Memory B cell (primary cell): ENCODE measurements at places on chromosomes 12 and 14.

GRCh38 chr14:72333357-72333756, 401.1 kb downstream of the RGS6 start:
- no peak for DNase-seq

DNA sequence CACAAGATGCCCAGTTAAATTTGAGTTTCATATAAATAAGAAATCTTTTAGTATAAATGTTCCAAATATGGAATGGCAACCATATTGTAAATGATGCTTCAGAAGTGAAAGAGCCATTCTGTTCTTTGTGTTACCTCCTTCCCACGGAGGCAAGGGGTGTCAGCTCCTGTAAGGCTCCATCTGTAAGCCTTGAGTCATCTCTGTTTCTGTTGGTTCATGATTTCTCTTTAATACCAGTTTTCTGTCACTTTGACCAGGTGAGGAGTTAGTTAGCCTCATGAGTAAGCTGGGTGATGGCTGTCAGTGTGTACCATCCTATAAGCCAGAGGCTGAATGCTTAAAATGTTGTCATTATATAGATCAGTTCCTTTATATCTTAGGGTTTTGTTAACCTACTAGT, 61.9 kb downstream of the TMEM30B start:
- DNase-seq, result no peak

DNA sequence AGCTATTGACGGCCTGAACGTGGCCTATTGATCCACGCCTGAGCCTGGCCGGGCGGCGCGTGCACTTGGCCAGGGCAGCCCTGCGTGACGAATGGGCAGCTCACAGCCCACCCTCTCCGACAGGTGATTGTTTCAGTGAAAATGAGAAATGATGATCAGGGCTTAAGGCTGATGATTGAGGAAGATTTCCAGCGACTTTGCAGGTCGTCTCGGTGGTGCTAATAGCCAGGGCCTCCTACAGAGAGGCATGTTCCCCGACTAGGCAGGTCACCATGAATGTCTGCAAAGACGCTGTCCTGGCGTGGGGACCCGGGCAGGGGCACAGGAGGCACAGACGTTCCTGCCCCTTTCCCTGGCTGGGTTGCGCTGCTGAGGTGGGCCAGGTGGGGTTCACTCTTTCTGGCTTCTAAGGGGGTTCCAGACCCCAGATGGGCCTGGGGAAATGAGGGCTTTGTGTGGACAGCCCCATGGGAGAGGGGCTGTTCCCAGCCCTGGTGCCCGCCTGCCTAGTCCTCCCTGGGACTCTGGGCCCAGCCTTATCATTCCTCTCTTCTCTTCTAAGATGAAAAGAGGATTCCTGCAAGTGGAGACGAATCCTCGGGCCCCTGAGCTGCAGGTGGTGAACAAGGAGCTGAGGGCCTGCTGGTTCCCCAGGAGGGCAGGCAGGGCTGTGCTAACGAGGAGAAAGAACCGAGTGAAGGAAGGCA, 157.4 kb downstream of the KIF26A start:
- no peak for DNase-seq

DNA sequence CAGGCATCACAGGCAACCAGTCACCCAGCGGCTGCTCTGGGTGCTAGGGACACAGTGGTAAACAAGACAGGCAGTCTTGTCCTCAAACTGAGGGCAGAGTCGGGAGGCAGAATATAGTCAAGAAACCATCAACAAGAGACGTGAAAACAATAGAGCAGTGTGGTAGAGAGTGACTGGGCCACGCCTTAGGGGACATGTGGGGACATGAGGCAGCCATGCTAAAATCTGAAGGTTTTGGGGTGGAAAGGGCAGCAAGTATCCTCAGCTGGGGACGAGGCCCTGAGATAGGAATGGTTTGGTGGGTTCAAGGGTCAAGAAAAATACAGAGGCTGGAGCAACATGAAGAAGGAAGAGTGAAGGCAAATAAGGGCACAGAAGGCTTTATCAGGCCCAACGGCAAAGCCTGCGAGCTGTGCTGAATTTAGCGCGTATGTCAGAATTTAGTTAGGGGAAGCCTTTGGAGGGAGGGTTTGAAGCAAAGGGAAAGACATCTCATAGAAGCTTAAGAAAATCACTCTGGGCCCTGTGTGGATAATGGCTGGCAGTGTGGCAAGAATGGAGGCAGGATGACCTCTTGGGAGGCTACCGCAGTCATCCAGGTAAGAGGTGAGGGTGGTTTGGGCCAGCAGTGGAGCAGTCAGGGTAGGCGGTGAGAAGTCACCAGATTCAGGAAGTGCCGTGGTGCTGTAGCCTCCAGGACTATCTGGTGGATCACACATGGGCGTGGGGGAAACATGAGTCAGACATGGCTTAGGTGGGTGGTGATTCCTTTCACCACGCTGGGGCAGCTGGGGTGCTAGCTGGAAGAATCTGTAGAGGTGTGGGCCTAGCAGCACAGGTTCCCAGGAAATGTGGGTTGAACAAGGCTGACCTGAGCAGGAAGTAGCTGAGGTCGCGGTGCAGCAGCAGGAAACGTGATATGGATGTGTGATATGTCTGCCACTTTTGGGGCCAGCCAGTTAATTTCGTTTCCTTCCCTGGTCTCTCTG, 3.0 kb downstream of the EVL start:
- peak; percentile 36 for DNase-seq

GRCh38 chr14:42545636-42546035, 939.0 kb downstream of the LRFN5 start:
- no peak for DNase-seq

- no peak for DNase-seq
These were observed 35.6 kb downstream of the DAD1 start for GRCh38 chr14:22553445-22553844.

DNA sequence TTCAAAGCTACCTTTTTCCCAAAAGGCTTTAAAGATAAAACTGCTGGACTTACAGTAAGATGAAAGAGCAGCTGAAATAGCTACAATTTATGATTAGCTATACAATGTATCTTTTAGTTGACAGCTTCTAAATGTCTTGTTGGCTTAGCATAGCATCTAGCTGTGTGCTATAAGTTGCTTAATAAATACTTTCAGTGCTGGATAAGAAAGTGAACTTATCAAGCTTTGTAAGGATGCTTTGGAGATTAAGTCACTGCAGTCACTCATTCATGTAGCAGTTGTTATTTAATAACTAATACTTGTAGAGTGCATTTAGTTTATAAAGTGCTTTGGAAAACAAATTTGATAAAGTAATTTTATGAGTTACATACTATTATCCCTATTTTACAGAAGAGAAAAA, 14.6 kb downstream of the CFAP54 start:
- DNase-seq, result no peak

DNA sequence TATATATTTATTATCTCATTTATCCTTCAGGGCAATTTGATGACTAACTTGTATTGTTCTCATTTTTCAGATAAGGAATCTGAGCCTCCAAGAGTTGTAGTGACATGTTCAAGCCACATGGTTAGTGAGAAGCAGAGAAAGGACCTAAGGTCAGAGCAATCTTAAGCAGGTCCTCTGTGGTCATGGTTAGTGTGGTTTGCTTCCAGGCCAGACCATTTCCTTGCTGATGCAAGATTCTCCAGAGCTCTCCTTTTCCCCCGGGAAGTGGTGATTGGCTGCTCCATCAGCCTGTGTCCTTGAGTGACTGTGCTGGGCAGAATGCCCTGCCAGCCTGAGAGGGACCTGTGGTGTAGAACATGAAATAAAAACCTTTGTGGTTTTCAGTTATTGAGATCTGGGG, 141.3 kb downstream of the KTN1 start:
- no peak for DNase-seq

DNA sequence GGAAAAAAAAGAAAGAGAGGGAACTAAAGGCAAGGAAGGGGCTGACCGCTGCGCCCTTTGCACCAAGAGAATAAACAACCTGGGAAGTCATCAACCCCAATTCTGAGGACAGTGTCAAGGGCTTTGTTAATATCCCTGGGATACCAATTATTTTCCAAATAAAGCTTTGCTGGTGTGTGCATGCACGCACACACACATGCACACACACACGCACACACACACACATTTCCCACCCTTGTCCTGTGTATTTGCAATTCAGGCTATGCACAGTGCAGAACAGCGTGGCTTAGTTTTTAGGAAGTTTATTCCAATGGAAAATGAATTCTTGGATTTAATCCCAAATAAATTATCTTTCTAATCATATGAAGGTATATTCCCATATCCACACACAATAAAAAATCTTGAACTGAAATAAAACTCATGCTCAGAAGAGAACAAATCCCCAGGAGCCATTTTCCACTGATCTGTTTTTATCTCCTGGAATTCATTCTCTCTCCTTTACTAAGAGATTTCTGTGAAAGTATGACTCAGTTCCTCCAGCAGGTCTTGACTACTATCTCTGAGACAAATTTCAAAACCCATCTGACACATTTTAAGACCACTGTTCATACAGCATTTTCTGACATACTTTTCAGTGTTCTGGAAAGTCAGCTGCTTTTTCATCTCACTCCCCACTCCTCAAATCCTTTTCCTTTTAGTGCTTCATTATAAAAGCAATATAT, 334.4 kb upstream of the ATP2B1 start:
- DNase-seq, result no peak

- no peak for DNase-seq
These were observed 121.7 kb upstream of the FUT8 start for GRCh38 chr14:65290830-65291229.

DNA sequence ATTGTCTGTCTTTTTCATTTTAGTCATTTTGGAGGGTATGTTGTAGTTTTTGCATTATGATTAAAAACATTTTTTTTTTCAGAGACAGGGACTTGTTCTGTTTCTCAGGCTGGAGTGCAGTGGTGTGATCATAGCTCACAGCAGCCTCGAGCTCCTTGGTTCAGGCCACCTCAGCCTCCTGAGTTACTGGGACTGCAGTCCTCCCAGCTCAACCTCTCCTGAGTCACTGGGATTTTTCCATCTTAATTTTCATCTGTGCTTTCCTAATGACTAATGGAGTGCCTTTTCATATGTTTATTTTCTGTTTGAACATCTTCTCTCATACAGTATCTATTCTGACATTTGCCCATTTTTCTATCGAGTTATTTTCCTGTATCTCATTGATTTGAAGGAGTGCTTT, 52.6 kb downstream of the DYRK2 start:
- no peak for DNase-seq

DNA sequence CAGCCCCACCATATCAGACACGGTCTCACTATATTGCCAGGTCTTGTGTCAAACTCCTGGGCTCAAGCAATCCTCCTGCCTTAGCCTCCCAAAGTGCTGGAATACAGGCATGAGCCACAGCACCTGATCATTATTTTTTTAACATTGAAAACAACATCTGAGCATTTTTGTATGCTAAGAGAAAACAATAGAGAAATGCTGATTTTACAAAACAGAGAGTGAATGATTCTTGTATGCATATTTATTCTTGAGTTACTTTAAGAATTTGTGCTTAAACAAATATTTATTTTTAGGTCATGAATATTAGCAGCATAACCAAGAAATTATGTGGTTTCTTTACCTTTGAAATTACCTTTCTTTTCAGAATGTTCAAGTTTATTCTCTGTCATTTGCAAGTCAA, 81.8 kb upstream of the KITLG start:
- no peak for DNase-seq
